NCI-H446 treated with DMSO at 0.1 percent for 48 hours (cell line): ENCODE measurements at places on chromosomes 4 and X.

GRCh38 chr4:30952526-30953219 lies 232.5 kb downstream of the PCDH7 start:
- DNase-seq, result no peak

DNA sequence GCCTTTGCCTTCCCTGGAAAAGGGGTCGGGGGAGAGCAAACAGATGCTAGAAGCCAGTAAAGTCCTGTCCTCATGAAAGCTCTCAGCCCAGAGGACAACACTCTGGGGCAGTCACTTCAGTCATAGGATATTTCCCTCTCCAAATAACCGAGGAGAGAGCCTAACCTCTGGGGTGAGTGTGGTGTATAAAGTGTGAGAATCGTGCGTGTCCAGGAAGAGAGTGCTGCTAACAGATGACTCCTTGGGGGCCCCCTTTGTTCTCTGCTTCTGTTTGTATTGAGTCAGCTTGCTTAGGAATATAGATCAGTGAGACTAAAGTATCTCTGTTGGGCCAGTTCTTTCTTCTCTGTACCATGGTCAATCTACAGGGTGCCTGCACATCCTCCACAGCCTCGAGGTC lies 247.2 kb downstream of the PALLD start:
- no peak for DNase-seq

DNA sequence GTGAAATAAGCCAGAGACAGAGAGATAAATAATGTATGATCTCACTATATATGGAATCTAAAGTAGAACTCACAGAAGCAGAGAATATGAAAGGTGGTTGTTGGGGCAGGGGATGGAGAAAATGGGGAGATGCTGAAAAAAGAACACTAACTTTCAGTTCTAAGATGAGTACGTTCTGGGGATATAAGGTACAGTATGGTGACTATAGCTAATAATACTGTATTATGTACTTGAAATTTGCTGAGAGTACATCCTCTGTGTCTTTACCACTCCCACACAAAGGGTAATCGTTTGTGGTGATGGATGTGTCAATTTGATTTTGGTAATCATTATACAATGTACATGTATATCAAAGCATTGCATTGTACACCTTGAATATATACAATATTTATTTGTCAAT lies 6.6 kb downstream of the FBXL5 start:
- DNase-seq, result no peak

DNA sequence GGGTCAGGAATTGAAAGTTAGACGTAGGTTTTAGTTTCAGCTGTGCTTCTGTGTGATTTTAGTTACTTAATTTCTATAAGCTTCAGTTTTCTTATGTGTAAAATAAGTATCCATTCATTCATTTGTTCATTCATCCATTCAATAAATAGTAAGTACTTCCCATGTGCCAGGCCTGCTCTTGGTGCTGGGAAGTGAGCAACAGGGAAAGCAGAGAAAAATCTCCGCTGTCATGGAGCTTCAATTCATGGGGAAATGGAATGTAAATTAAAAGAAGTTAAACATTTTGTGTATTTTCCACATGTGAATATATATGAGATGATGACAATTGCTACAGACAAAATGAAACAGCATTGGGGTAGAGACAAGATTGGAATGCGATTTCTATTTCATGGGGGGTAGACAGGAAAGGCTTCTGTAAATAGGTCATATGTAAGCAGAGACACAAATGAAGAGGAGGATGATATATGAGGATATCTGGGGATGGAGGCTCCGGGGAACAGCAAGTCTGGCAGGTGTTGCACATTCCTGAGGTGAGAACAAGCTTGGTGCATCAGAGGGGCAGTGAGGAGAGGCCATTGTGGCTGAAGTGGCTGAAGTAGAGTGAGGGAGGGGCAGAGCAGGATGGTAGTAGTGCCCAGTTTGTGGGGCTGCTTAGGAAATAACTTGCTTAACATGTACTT lies 66.2 kb downstream of the FHIP1A start:
- DNase-seq, result no peak

- no peak for DNase-seq
These were observed 112.7 kb downstream of the USP46 start for GRCh38 chr4:52546449-52546848.

DNA sequence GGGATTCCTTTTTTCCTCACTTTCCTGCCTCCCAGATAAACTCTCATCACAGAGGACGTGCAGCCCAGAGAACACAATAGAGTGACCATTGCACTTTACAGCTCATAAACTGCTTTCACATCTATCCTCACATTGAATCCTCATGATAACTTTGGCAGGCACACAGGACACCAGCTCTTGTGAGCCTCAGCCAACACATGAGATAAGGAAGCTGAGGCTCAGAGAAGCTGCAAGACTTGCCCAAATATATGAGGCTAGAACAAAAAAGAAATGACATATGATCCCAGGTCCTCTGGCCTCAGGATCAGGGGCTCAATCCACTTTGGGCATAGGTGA lies 85.0 kb upstream of the CPEB2 start:
- DNase-seq, result no peak

GRCh38 chr4:110032603-110033002 lies 119.9 kb downstream of the EGF start:
- DNase-seq, result no peak

GRCh38 chr4:70614184-70614555 lies 14.4 kb upstream of the ENAM start:
- no peak for DNase-seq

GRCh38 chrX:103791826-103792485 lies 15.3 kb downstream of the PLP1 start:
- no peak for DNase-seq

GRCh38 chrX:40887476-40887875 lies 152.1 kb upstream of the MED14 start:
- DNase-seq, result no peak

GRCh38 chrX:119708936-119709335 lies 16.0 kb upstream of the SEPTIN6 start:
- DNase-seq, result no peak

DNA sequence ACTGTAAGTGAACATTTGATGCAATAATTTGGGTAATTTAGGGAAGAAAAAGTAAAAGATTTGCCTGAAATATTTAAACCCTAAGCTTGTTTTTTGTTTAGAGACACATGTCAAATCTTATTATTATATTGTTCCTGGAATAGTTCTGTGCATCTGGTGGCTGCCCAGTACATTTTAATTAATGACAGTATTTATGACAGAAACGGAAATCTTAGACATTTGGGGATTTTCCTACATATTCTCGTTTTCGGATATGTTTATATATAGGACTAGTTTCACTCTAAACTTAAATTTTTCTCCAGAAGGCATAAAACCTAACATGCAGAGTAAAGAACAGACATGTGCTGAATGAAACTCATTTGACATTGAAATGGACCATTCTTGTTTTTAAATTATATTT lies 125.6 kb upstream of the PAQR3 start:
- no peak for DNase-seq

DNA sequence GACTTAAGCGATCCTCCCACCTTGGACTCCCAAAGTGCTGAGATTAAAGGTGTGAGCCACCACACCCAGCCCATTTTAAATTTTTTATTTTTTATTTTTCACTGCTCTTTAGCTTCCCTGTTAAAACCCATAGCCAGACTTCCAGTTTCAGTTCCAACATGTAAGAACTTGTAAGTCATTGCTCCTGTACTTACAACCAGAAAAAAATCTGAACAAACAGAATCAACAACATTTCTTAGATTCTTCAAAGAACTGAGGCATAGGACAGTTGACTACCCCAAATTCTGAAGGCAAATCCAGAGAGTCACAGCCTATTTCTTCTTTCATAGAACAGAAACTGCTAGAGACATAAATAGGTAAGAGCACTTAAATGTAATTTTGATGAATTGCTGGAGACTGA lies 8.1 kb downstream of the GPRASP3 start:
- no peak for DNase-seq

DNA sequence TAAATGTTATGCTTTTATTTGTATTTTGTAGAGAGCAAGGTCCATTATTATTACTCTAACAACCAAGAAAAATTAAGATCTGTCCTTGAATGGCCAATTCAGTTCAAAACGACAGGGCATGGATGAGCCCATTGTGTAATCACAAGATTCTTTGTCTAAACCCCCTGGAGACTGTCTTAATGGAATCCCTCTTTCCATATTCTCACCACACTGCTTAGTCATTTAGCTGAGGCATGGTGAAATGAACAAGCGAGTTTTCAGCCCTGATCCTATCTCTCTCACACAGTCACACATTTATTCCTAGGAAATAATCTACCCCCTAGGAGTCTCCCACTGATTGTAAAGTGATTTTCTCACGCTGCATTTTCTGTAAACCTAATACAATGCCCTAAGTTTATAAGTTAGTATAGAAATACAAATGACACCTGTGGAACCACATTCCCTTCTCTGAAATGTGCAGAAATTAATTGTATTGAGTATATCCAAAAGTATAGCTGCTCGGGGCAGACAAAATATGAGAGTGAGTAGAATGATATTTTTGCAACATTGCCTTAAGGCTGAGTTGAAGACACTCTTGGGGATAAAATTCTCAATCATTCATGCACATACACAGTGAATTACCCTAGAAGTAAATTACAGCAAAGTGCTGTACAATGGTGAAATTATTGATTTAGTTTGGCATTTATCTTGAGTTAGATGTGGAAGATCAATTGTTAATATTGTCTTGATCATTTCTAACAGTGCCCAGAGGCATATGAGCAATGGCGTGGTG lies 119.7 kb upstream of the PCDH7 start:
- no peak for DNase-seq

GRCh38 chrX:129461801-129462456 lies 61.4 kb downstream of the SMARCA1 start:
- no peak for DNase-seq

DNA sequence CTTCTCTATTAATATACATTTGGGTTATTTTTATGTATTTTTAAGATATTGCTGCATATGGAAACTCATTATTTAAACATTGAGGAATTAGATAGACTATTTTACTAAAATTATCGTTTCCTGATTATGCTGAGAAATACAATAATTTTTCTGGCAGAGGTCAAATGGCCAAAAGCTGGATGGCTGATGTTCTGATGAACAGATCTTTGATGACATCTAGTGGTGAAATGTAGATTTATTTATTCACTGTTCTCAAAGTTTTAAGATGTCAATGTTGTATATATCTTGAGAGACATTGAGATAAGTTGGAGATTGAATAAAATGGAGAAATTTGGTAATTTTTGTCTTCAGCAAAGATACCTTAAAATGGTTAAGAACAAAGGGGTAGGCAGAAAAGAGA lies 96.2 kb downstream of the UGT8 start:
- peak; percentile 9 for DNase-seq

- no peak for DNase-seq
These were observed 12.9 kb upstream of the WDR1 start for GRCh38 chr4:10129196-10130177.

GRCh38 chrX:132216806-132217202 lies 2.4 kb downstream of the RAP2C start:
- DNase-seq, result no peak

DNA sequence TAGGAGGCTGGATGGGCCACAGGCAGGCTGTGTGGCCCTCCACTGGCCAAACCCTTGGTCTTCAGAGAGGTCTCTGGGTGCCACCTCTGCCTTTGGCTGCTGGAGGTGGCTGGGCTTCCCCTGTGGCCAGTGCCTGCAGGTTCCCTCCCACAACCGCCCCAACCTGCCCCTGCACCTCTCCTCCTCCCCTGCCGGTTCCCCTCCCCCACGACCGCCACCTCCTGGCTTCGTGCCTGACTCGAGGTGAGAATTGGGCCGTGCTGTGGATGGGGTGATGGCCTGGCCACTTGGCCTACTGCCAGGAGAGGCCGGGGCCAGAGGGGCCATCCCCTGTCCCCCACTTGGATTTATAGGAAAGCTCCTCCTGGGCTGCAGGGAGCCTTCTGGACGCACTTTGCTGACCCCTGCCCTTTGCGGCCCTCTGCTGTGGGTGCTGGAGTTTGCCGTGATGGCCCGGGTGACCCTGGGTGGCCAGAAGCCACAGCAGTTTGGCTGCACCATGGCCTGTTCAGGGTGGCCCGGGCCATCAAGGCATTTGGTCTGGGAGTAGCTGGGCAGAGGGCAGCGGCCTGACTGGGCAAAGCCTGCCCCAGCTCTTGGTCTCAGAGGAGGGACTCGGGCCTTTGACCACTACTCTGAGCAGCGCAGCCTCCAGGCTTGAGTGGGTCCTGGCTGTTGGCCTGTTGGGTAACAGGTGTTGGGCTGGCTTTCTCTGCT lies 3.8 kb downstream of the NAT8L start:
- DNase-seq, result no peak

DNA sequence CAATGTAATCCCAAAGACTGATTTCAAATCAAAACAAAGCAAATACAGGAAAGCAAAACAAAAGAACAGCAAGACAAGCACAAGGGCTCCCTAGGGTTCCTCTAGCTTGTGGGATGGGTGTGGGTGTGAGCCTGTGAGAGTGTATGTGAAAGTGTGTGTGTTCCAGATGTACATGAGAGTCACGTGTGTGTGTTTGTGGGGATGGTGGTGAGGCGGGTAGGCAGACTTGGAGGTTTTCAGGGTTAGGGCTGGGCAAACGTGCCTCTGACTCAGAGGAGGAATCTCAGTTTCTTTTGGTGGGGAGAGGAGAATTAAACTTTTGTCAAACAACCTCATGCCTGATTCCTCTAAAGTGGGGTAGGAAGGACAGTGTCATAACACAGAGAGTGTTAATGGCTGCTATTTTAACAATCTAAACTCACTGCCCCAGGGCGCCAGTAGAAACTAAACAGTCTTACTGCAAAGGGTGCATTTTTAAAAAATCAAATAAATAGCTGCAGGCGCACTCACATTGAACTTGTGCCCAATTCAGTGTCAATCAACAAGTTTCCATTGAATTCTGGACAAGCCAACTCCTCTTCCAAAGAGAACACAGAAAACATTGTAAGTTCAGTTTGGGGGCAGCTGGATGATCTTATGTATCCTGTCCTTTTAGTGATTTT lies 51.8 kb downstream of the CHRDL1 start:
- no peak for DNase-seq

- no peak for DNase-seq
These were observed 368.8 kb downstream of the MAGEE1 start for GRCh38 chrX:76796311-76796710.

DNA sequence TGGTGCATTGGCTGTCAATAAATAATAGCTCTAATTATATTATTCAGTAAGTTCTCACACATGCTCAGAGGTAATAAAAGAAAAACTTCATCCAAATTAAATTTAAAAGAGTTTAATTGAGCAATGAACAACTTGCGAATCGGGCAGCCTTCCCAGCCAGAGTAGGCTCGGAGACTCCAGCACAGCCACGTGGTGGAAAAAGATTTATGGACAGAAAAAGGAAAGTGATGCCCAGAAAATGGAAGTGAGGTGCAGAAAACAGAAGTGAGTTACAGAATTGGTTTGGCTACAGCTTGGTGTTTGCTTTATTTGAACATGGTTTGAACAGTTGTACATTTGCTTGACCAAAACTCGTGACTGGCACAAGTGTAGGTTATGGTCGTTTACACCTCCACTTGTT lies 13.6 kb upstream of the BOD1L1 start:
- DNase-seq, result peak; percentile 60

DNA sequence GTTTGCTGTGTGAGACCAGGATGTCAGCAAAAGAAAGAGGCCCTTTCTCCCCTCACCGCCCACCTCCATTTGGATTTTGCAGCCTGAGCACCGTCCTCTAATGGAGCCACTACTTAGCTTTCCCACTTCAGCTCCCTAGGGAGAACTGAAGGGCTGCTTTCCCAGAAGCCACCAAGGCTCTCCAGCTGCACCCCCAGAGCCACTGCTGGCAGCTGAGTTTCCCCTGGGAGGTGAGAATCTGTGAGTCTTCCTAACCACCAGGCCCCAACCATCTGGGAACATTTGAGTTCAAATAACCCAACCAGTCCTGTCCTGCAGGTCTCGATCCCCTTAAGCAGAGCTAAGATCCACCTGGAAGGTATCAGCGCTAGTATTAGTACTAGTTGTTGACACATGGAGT lies 173.1 kb upstream of the USP9X start:
- peak; percentile 39 for DNase-seq

- DNase-seq, result no peak
These were observed 77.1 kb downstream of the SLC9A7 start for GRCh38 chrX:46681849-46682248.
